T-helper 9 cell (primary cell): ENCODE measurements at places on chromosomes 6 and 20.

GRCh38 chr20:52889225-52889624 is 82.9 kb upstream of the TSHZ2 start:
- DNase-seq, result no peak

- no peak for DNase-seq
These were observed 54.0 kb downstream of the TMEM242 start for GRCh38 chr6:157269261-157269794.

GRCh38 chr6:108309844-108310243 is 15.0 kb downstream of the AFG1L start:
- no peak for DNase-seq

GRCh38 chr20:59569305-59569704 is 35.0 kb upstream of the PHACTR3 start:
- DNase-seq, result no peak

- DNase-seq, result no peak
These were observed 246.0 kb upstream of the SPTLC3 start for GRCh38 chr20:12762725-12763124.

- DNase-seq, result no peak
These were observed 111.4 kb downstream of the SYNDIG1 start for GRCh38 chr20:24580855-24581254.

DNA sequence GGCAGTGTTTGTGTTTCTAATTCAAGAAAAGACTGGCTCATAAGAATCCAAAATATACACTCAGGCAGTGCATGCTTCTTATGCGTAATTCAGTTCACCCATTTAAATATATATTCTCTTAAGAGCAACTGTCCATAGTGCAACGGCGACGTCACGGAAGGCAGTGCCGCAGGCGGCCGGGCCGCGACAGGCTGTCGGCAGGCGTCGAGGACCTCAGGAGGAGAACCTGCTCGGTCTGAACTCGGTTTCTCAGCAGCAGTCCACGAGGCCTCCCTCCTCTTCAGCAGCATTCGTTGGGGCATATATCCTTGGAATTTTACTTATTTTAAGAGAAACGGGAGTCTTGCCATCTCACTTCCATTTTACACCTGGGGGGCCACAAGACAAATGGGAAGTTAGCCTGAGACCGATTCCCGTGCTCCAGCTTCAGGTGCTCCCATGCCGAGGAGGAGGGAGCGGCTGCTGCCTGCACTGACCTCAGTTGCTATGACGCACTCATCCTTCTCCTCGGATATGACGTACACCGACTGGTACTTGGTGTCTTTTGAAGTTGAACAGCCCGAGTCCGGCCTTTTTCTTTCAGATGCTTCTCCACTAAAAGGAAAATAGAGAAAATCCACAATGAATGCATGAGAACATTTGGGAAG is 8.2 kb downstream of the DLL1 start:
- DNase-seq, result no peak

DNA sequence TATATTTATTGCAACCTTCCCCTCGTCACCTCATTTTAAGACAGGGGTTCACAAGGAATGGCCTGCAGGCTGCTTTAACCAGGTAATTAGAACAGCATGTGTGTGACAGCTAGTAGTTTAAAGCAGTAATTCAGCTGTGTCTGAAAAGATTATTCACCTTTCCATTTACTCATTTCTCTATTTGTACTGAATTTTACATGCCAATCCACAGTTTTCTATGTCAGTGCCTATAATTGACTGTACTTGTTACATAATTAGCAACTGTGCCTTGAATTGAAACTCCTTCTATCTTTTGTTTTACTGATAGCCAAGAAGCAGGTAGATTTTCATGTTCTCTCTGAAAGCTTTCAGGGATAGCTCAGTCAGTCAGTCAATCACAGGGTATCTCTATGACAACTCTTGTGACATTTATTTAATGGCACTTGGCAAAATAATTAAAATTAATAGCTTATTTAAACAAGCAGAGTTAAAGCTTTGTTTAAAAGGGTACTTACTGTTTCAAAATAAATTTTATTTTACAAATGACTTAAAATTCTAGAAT is 214.0 kb downstream of the ZFAND3 start:
- DNase-seq, result no peak

DNA sequence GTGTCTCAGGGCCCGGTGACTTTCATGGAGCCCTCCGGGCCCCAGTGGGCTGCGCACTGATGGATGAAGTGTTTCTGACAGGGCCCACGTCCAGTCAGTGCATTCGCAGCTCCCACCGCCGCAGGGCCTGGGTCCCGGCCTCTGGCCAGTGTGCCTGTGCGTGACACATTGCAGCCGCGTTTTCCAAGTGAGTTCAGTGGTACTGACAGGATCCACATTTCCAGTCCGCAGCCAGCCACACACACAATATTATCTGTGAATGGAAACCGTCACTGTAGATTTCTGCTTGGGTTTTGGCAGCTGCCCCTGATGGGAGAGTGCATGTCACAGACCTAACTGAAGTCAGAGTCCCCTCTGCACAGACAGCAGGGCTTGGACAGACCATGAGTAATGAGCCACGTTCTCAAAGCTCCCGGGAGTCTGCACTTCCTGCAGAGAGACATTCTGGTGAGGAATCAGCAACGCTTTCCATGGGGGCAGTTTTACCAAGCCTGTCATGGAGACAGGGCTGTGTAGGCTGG is 171.4 kb downstream of the MYLK4 start:
- DNase-seq, result no peak

DNA sequence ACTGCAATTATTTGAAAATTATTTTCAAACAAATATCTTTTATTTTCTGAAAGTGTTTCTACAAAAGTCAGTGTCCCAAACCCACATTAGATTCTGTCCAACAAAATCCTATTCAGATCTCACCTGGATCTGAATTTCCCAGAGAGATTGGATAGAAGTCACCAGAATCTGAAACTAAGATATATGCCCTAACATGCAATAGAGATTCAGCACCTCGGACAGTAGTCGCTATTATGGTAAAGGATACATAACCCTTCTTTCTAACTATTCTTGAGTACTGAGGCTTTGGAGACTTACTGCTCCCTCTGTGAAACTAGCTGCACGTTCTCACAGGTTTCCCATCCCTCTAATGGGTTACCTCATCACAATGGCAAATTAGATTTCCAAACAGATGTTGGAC is 151.4 kb downstream of the ID4 start:
- DNase-seq, result no peak

DNA sequence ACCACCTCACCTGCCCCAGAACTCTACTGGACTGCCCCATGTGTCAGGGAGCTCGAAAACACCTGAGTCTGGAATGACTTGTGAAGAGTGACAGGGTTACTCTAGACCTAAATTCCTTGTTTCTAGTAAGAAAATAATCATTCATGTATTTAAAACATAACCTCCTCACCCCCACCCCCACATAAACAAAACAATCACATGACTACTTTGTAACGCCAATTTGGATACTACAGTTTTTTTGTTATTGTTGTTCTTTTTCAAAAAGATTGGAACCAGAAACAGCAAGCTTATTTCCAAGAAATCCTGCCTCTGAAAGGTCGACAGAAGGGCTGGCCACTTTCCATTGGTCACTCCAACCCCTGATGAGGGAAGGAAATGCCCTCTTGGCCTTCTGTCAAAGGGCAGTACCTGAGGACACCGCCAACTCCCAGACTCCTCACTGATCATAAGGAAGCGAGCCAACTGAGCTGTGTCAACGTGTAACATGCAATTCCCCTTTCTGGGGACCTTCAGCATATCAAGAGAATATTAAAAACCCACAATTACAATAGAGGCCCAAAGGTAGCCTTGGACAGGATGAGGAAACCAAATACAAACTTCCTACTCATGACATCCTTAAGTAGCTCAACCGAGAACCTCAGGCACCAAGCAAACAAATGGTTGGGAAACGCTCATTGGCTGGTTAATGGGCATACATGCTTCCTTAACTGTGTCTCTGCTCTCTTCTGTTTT is 2.6 kb downstream of the MCUR1 start:
- DNase-seq, result no peak

DNA sequence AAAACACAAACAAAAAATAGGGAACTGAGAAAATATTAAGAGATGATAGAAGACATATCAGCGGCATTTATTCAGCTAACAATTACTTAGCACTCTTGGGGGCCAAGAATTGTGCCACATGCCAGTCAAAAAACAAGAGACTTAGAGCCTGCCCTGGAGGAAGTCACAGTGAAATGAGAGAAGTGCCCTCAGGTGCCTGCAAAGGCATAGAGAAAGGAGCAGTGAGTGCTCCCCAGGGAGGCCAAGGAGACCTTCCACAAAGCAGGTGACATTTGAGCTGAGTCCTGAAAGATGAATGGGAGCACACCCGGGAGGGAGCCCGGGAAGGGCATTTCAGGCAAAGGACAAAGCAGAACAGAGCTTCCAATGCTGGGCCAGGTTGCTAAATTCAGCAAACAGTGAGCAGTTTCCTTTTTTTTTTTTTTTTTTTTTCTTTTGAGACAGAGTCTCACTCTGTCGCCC is 184.7 kb upstream of the JARID2 start:
- DNase-seq, result no peak

DNA sequence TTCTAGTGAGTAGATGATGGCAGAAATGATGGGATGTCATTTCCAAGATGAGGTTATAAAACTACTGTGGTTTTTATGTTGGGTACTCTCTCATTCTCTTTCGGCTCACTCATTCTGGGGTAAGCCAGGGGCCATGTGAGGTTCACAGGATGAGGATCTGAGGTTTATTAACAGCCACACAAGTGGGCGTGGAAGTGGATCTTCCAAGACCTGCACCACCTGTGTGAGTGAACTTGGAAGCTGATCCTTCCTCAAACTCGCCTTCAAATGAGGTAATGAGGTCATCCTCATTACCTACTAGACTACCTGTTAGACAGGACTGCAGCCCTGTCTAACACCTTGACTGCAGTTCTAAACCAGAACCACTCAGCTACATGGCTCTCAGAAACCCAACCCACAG is 45.1 kb upstream of the TAGAP start:
- DNase-seq, result no peak
